Activated T-helper 1 cell treated with anti-CD3 and anti-CD28 coated beads, Interleukin-2, amount 50 U/mL, for 16 hours (primary cell): ENCODE measurements at places on chromosomes 4 and X.

- no peak for DNase-seq
These were observed 71.6 kb downstream of the AMELX start for GRCh38 chrX:11364835-11365234.

DNA sequence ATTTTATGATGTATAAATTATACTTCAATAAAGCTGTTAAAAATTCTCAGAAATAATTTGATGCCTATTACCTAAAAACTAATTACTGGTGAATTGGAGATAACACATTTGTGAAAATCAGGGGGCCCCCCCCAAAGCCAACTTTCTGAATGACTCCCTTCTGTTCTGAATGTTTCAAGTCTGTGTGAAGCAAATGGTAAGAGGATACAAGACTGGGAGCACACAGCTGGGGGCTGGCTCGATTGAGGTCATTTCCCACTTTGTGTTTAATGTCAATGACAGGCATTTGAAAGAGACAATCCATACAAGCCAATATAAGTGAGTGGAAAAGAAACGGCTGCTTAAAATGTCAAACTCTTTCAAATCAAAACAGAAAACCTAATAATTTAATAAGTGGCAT, 155.8 kb downstream of the SH2D1A start:
- DNase-seq: no peak

DNA sequence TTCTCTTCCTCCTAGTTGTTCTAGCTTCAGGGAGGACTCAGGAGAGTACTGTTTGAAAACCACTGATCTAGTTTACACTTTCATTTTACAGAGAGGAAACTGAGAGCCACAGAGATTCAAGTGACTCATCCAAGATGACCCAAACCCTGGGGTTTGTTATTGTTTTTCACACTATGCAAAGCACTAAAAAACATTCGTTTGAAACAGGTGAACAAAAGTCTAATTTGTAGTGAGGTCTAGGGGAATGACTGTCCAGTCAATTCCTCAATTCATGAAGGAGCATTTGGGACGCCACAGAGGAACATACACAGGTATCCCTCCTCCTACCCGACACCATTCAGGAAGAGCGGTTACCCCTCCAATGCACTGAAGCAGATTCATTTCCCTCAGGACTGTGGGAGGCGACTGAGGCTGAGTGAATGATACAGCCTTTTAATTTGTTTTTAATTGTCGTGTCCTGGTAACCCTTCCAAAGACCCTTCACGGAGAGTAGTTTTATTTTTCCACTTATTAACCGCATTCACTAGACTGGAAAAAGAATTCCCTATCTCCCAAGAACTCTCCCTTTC, 30.3 kb downstream of the TLR10 start:
- no peak for DNase-seq

GRCh38 chrX:459611-460010, 72.9 kb upstream of the PPP2R3B start:
- no peak for DNase-seq

DNA sequence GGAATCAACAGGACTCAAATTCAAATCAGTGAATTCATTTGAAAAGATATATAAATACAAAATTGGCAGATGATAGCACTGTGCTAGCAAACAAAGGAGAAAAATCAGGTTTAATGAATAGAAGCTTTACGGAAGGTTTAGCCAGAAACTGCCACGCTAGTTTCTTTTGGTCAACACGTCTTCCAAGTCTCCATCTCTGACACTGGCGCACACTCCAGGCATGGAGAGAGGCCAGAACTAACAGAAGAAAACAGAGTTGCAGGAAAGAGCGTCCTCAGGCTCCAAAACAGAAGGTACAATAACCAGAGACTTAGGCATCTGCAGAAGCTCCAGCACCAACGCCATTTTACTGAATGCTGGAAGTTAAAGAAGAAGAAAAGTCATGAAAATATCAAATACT, 497.3 kb upstream of the FRG1 start:
- no peak for DNase-seq

GRCh38 chr4:24802648-24803047, 7.3 kb downstream of the SOD3 start:
- no peak for DNase-seq

DNA sequence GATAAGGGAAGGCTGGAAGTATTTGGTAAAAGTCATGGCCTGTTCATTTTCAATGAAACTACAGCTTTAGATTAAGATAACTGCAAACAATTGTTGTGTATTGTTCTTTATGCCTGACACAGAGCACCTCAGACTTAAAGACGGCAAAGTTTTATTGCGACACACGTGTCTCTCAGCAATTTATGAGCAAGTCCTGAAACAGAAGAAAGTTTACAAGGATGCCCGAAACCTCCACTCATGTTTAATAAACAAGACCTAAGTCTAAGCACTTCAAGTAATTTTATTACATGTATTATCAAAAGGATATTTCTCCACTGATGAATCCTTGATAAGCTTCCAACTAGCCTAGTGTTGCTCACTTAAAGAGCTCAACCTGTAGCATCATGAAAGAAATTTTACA, 51.0 kb downstream of the DHX15 start:
- DNase-seq: no peak

DNA sequence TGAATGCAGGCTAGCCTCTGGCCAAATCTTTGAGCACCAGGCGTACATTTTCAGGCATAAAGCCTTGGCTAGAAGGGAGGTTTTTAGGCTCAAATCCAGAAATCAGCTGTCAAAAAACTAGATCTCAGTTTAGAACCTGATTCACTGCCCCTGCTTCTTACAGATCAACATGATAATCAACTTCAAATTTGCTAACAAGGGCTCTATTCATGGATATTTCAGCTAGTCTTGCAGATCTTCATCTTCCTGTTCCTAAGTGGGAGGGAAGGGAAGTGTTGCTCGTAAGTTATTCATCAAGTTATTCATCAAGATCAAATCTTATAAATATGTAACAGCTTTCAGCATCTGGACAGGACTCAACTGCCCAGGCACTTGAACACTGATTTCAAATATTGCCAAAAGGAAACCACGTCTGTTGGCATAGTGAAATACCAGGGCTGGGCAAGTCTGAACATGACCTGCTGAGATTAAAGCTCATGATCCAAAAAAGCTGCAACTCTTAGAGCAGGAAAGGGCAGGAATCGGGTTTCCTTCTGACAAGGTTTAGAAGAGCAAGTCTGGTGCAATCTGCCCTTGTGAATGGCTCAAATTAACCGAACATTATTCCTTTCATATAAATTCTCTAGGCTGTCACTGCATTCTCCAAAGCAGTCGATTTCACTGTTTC, 200.3 kb downstream of the PDGFC start:
- DNase-seq: no peak

DNA sequence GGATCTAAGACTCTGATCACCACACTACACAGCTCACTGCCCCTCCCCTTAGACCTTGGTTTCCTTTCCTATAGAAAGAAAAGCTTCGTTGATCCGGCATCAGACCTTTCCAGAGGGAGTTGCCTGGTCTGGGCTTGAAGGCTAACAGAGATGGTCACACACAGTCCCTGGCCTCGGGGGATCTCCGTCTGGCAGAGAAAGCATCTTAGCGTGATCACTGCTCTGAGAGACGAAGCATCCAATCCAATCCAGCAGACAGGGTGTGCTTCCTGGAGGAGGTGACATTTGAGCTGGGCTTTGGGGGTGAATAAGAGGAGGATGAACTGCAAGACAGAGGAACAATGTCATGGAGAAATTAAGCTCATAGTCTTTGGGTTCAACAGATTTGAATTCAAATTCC, 49.5 kb downstream of the HTRA3 start:
- DNase-seq: no peak

- no peak for DNase-seq
These were observed 162.2 kb upstream of the S100G start for GRCh38 chrX:16487620-16488385.

DNA sequence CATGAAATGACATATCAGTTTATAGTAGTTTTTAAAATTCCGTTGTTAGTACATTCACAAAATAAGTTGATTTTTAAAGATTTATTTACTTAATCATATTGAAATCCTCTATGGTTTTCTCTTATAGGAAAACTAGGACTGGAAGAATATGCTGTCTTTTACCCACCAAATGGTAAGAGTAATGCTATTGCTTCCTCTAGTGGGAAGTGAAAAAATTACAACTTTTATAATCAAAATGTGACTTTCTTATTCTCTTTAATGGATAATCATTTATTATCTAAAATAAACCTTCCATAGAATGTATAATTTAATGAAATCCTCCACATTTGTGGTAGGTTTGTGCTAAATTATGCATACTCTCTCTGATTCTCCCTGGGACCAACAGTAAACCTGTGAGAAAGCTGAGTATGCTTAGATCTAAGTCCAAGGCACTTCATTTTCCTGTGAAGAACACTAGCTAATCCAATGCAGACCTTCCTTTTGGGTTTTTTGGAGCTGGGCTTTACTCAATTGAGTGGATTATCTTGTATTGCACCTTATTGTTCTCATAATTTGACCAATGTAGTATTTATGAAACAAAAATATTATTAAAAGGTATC, 136.2 kb downstream of the TBC1D19 start:
- no peak for DNase-seq

DNA sequence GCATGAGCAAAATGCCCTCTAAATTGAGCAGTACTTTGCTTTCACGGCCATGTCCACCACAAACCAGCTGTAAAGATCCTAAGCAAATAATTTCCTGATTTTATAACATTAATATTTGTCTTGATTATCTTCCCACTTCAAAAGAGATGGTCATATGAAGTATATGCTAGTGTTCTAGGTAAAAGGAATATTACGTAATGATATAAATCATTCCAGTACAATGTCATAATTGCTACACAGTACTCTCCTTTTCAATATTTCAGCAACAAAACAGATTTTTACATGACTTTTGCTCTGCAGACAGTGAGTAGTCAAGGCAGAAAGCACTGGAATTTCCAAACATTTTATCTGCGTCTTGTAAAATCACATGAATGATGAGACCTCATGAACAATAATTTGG, 572.8 kb upstream of the FRG1 start:
- DNase-seq: no peak

DNA sequence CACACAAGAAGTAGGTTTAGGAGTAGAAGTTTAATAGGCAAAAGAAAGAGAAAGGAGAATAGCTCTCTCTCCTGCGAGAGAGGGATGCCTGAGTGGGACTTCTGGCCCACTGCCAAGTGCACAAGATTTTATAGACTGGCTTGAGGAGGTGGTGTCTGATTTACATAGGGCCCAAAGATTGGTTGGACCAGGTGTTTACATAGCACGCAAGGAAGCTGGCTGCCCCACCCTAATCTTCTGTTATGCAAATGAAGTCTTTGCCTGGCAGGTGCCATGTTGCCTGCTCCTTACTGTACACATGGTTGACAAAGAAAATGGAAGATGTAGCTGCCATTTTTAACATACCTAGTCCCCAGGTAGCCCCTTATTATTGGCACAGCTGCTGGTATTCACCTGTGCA, 170.8 kb upstream of the GATB start:
- no peak for DNase-seq

GRCh38 chr4:140071806-140072205, 82.2 kb downstream of the MAML3 start:
- DNase-seq: peak; percentile 15

GRCh38 chrX:72040506-72040905, 91.2 kb downstream of the RTL5 start:
- DNase-seq: no peak

GRCh38 chrX:2360731-2361130, 140.0 kb downstream of the DHRSX start:
- DNase-seq: no peak

- no peak for DNase-seq
These were observed 44.2 kb downstream of the RTL9 start for GRCh38 chrX:110402850-110403221.

- DNase-seq: no peak
These were observed 334 bp upstream of the POU4F2 start for GRCh38 chr4:146638333-146638785.

GRCh38 chr4:167119392-167119791, 114.9 kb downstream of the SPOCK3 start:
- DNase-seq: no peak

DNA sequence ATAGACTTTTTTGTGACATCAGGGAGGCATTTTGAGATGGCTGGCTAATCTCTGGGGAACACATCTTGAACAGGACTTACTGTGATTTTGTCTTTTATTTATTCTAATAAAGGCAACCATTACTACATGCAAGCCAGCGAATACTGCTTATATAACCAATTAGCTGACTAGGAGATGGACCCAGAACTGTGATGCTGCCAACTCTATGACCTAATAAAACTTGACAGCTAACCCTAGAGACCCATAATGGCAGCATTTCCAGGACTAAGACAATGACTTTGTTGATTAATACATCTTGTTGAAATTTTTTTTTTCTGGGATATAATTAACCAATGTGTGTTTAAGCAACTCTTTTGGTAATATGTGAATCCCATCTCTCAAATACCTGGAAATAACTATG, 584.6 kb downstream of the PRR32 start:
- no peak for DNase-seq

GRCh38 chr4:11496351-11496829, 67.7 kb upstream of the HS3ST1 start:
- no peak for DNase-seq

GRCh38 chr4:33063241-33063640, 2343.1 kb downstream of the PCDH7 start:
- no peak for DNase-seq

GRCh38 chr4:123673971-123674370, 277.4 kb downstream of the SPRY1 start:
- no peak for DNase-seq

GRCh38 chr4:99462875-99463464, 27.8 kb upstream of the ADH7 start:
- DNase-seq: no peak

DNA sequence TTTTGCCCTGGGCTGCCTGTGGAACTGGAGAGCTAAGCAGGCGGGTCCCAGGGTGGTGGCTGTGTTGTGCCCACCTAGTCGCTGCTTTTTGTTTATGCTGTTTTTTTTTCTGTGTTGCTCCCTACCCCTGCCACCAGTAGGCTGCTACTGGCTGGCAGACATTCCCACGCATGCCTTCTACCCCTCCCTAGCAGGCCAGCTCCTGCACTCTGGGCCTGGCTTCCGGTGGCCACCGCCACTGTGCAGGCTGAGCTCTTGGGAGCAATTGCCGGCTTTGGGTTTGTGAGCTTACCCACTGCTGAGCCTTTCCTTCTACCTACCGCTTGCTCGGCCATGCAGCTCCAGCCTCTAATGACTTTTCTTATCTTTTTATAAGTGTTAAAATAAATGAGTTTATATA, 57.6 kb downstream of the RBM46 start:
- no peak for DNase-seq

DNA sequence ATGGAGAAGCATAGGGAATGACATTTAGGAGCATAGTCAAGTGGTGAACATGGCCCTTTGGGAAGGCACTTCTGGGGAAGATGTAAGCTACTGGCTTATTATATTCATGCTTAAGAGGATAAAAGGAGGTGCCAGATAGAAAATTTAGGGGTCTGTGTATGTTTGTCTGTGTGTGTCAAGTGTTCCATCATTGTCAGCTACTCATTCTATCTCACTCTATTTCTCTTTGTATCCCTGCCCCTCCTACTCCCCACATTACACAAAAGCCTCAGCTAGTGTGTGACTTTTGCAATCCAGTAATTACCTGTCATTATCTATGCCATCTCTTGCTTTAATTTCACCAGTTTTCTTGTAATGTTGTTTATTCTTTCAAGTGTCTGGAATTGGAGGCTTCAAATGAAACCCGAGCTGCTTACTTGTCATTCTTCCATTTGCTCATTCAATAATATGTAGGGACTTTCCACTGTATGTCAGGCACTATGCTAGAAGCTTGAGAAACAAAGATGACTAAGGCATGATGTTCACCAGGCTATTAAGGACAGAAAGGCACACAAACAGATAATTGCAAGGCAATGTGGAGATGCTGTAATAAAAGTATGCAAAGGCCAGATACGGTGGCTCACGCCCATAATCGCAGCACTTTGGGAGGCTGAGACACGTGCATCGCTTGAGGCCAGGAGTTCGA, 229.8 kb upstream of the TEX13C start:
- DNase-seq: no peak

- DNase-seq: no peak
These were observed 19.6 kb downstream of the RCHY1 start for GRCh38 chr4:75494563-75494962.
